ENCODE measurements at places on chromosomes 5 and 9.

DNA sequence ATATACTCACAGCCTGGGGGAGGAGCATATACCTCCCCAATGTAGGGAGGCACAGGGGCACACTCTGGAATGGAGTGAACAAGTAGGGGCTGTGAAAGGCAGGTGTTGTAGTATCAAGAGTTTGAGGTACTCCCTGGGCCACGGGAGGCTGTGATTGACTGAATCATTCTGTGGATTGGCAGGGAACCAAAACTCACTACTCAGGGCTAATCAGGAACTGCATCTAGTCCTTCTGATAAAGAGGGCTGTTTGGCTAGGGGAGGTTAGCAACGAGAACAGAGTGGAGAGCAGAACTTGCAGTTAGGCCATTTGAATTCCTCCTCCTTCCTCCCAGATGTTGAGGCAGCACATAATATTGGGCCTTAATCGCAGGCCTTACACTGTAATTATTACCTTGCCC lies 369.2 kb upstream of the MPDZ start:
- no peak for DNase-seq

DNA sequence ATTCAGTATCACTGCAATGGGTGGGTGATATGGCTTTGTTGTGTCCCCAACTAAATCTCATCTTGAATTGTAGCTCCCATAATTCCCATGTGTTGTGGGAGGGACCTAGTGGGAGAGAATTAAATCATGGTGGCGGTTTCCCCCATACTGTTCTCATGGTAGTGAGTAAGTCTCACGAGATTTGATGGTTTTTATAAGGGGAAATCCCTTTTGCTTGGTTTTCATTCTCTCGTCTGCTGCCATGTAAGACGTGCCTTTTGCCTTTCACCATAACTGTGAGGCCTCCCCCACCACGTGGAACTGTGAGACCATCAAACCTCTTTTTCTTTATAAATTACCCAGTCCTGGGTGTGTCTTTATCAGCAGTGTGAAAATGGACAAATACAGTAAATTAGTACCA lies 9.5 kb upstream of the NANS start:
- DNase-seq: no peak

GRCh38 chr9:121568343-121569265 lies 69.0 kb upstream of the GGTA1 start:
- DNase-seq: no peak

GRCh38 chr5:98568336-98568735 lies 205.1 kb upstream of the RGMB start:
- no peak for DNase-seq

GRCh38 chr9:14994738-14995137 lies 84.5 kb upstream of the FREM1 start:
- no peak for DNase-seq

Measured in WTC11 (cell line).